ENCODE measurements at places on chromosomes 3 and 15.

DNA sequence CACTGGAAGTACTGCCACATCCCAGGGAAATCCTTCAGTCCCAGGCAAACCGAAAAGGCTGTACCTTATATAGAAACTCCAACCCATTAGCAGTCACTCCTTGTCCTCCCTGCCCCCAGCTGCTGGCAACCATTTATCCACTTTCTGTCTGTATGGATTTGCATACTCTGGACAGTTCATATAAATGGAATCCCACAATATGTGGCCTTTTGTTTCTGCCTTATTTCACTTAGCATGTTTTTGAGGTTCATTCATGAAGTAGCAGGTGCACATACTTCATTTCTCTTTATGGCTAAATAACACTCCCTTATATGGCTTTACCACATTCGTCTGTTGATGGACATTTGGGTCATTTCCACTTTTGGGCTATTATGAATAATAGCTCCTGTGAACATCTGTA lies 51.6 kb upstream of the CMTM8 start:
- no peak for DNase-seq

- DNase-seq = no peak
Observed at GRCh38 chr3:106294121-106294520, 425.3 kb upstream of the CBLB start.

DNA sequence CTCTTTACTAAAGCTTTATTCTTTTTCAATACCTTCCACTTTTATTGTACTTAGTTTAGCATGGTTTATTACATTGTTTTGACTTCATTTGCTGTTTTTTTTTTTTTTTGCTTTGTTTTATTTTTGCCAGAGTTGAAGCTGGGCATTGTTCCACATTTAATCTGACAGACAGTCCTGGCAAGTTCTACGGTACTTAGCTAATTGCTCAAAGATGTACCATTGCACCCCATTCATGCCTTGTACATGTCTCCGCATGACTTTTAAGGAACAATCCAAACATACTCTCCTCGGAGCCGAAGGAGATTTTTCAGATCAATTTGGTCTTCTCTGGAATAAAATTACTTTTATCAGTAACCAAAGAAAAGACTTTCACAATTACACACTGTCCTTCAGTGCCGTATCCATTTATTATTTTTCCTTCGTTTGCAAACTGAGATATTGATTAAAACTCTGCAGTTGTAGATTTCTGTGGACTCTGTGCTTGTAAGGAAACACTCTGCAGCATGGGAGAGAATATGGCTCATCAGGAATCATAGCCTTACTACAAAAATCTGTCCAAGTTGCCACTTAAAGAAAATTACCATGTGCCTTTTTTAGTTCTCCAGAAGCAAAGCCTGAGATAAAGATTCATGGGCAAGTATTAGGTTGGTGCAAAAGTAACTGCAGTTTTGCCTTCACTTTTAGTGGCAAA lies 952.0 kb downstream of the AGBL1 start:
- no peak for DNase-seq

DNA sequence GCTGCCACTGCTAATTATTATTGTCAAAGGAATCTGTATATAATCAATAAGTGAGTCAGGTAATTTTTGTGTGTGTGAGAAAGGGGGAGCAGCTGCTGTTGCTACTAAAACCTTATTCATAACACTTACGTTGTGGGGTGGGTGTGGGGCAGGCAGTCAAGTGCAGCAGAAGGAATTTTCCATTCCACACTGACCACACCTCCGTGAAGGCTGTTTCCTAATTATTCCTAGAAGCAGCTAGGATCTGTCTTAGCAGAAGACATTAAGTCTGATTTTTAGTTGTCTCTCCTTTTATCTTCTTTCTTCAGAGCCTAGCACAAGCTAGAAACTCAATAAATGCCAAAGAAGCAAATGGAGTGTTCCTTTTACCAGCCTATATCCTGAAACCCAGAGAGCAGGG lies 4.0 kb upstream of the U2SURP start:
- DNase-seq = no peak

- DNase-seq = no peak
Observed at GRCh38 chr3:47394881-47395280, 14.1 kb downstream of the PTPN23 start.

DNA sequence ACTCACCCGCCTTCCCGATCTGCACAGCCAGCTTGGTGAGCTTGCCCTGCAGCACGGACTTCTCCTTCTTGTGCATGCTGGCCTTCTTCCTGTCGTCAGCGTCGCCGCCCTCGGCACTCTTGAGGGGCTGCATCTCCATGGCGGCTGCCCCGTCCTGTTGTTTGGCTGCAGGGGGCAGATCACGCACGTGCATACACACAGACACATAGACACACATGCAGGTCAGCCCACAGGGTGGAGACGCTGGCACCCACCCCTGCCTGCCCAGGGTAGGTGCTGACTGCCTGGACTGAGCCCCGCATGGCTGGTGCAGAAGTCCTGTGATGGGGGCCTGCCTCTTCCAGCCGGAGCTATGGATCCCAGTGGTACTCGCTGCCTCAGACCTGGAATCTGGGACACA lies 57.3 kb upstream of the SEC13 start:
- DNase-seq = no peak

DNA sequence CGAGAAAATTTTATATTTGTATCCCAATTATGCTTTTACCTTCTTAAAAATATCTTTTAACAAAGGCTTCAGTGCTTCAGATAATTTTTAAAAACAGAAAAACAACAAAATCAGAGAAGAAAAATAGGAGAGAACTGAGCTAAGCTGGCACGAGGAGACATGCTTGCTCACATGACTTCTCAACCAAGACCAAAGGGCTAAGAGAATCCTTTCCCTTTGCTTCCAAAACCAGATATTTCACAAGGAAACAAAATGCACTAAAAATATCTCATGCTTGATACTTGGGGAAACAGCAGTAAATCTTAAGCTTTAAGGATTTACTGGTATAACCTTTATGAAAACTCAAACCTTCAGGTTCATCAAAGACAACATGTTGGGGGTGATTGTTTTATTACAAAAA lies 58.4 kb downstream of the CAPN7 start:
- DNase-seq = no peak

GRCh38 chr3:78427303-78427702 lies 1340.5 kb downstream of the ROBO1 start:
- DNase-seq = no peak

DNA sequence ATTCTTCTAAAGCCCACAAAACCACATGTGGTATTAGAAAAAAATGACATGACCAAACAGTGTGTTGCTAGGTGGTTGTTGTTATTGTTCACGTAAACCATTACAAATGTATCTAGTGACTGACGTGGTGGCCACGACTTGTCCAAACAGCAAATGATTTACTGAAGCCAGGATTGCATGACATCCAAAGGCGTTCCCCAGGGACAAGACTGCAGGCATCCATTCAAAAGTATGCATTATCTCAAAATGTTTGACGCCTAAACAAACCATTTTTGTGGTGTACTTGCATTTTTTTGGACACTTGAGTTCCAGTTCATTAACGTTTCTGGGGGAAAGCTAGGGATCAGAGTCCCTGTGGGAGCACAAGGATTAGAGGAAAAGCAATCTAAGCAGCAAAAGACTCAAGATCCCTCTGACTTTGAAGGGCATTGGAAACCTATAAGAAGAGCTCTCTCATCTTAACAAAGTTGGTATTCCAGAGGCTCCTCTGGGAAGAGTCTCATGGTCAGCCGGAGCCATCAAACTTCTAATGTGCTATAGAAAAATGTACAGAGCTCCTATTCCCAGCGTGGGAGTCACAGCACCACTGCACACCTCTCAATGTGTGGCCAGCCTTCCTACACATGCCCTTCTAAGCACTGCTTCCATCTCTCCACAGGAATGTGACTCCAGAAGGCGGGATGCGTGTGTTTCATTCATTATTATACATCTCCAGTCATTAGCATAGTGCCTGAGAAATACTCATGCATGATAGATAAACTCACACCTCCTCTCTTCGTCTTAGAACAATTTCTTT lies 62.9 kb downstream of the FBN1 start:
- no peak for DNase-seq

GRCh38 chr15:59289574-59289973 lies 82.9 kb downstream of the LDHAL6B start:
- DNase-seq = no peak

- DNase-seq = no peak
Observed at GRCh38 chr3:37689645-37690356, 171.9 kb upstream of the CTDSPL start.

DNA sequence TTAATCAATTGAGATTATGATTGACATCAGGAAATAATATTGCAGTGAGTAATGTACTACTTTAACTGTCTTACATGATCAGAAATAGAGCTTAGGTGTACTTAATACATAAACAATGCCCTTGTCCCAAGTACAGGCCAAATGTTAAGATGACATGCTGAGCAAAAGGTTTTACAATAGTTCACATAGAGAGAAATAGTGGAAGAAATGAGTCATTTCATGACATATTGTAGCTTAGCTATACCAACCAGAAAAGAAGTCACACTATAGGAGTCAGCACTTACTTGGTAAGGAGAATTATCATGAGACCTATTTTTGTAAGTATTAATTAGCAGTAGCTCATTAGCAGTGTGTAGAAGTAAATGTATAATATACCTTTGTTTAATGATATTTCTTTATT lies 96.4 kb upstream of the NANOGP8 start:
- no peak for DNase-seq

DNA sequence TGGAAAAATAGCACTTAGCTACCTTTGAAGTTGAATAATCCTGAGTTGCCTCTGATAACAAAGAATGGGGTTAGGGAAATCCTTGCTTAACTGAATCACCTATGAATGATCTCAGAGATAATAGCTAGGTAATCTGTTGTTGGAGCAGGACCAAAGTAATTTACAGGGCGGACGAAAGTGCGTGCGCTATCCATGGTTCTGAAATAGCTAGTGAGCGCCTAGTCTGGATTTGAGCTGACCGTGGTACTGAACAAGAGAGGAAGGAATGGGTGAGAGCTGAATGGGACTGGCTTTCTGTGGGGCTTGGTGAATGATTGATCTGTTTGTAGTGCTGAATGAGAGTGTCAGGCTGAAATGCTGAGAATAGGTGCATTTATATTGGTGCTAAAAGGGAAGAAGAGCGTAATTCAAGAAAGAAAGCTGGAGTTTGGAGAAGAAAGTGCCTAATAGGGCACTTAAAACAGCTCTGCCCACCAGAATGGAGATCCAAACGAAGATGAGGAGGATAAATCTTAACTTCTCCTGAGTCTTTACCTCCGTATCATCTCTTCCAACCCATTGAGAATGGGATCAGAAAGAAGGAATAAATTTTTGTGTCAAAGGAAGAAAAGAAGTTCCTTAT lies 10.1 kb downstream of the SCN10A start:
- DNase-seq = no peak

GRCh38 chr3:48012659-48013058 lies 3.6 kb downstream of the MAP4 start:
- no peak for DNase-seq

DNA sequence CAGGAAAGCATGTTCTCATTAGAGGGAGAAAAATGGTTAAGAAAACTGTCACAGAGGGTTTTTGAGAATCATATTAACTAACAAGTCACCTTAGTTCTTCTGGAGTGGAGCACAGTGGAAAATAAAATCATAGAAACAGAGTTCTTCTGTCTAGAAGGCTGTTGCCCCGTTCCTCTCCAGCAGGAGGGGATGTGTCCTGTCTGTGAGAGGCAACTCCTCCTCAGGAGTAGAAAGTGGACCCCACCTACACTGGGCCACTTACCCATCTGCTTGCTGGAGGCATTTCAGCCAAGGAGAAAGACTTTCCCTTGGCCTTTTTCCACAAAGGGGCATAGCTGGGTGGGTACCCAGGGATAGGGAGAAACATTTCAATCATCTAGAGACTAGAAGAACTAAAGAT lies 106.6 kb downstream of the SSR3 start:
- DNase-seq = peak; percentile 29

DNA sequence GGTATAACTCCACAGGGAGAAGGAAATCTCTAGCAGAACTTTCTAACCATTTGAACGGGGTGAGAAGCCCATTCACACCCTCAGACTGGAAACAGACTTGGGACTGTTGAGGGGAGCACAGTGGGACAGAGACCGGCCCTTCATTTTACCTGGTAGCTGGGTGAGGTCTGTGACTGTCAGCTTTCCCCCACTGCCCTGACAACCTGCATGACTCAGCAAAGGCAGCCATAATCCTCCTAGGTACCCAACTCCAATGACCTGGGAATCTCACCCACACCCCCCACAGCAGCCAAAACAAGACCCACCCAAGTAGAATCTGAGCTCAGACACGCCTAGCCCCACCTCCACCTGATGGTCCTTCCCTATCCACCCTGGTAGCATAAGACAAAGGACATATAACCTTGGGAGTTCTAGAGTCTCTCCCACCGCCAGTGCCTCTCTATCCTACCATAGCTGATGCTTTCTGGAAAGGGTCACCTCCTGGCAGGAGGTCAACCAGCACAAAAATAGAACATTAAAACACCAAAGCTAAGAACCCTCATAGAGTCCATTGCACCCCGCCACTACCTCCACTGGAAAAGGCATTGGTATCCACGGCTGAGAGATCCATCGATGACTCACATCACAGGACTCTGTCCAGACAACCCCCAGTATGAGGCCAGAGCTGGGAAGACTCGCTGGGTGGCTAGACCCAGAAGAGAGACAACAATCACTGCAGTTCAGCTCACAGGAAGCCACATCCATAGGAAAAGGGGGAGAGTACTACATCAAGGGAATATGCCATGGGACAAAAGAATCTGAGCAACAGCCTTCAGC lies 28.0 kb downstream of the SENP7 start:
- DNase-seq = no peak

DNA sequence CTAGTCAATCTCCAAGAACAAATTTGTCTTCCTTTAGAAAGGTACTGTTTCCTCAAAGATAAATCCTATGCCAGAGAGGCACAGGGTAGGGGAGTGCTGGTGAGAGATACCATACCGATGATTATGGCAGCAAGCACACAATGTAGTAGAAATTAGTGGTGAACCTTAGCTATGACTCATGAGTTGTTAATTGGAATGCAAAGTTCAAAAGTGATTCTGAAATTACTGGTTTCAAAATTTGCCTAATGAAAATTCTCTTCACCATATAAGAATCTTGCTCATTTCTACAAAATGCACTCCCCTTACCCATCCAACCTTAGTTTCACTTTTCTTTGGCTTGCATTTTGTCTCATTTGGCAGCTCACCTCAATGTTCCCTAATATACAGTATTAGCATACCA lies 139.5 kb upstream of the SLC2A2 start:
- DNase-seq = no peak

DNA sequence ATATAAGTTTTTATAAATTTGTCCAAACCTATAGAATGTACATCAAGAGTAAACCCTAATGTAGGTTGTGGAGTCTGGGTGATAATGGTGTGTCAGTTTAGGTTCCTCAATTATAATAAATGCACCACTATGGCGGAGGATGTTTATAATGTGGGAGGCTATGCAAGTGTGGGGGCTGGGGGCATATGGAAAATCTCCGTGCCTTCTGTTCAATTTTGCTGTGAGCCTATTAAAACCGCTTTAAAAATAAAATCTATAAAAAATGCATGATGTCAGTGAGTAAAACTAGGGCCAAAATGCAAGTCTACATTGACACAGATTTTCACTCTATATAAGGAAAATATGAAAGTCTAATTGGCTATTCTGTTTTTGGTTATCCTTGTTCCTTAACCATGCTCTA lies 774.9 kb upstream of the ALCAM start:
- no peak for DNase-seq
